ENCODE measurements at places on chromosomes 6 and 20.

- DNase-seq, result no peak
Observed at GRCh38 chr20:33744773-33745385, 13.1 kb downstream of the ZNF341 start.

DNA sequence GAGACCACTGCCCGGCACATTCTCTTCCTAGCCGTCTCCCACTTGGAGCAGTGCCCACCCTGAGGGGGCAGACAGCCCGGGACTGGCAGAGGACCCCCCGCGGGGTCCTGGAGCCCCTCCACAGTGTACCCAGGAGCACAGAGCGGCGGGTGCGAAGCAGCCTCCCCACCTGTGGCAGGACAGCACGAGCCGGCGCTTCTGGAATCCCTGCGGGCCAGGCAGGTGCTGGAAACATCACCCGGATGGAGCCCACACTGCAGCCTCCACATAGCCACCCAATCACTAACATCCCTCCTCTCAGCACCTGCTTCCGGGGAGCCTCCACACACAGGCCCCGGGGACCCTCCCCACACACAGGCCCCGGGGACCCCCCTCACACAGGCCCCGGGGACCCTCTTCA, 18.7 kb downstream of the GATA5 start:
- DNase-seq, result no peak

- DNase-seq, result no peak
Observed at GRCh38 chr20:60403105-60403741, 445.0 kb downstream of the CDH26 start.

DNA sequence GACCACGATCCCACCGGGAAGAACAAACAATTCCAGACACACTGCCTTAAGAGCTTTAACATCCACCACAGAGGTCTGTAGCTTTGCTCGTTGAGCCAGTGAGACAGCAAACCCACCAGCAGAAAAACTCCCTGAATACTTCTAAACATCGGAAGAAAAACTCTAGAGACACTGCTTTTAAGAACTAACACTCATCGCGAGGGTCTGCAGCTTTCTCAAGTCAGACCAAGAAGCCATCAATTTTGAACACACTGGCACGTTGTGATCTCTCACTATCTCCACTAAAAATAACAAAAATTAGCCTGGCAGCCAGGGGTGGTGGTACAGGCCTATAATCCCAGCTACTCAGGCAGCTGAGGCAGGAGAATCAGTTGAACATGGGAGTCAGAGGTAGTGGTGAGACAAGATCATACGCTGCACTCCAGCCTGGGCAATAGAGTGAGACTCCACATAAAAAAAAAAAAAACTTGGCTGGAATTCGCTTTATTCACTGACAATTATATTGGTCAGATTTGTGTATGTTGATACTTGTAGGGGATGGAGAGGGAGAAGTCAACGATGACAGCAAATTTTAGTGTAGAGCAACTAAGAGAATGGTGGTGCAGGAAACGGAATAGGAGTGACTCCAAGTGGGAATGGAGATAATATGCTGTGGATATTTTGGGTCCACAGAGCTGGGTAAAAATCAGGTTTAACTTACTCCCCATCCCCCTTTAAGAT, 860 bp upstream of the TMEM14C start:
- DNase-seq, result no peak

- no peak for DNase-seq
Observed at GRCh38 chr6:129895692-129896091, 34.6 kb upstream of the TMEM244 start.

GRCh38 chr6:19781269-19781668, 55.9 kb upstream of the ID4 start:
- DNase-seq, result no peak

Data from hypothalamus (tissue), 51 donors.